Activated naive CD4-positive, alpha-beta T cell treated with anti-CD3 and anti-CD28 coated beads, Interleukin-2, amount 50 U/mL, for 72 hours (primary cell): ENCODE measurements at places on chromosomes 5 and 9. TPM values are rescaled to one million over a fixed set of nuclear protein-coding genes. Genes with fewer than 3 reads are reported as not detected.

GRCh38 chr5:102638316-102638715 lies 116.8 kb upstream of the PAM start:
- DNase-seq = no peak

LAMC3 gene
- 1.0 TPM for total RNA-seq

- DNase-seq = no peak
Measured at GRCh38 chr9:87301371-87301770, 196.3 kb upstream of the DAPK1 start.

DNA sequence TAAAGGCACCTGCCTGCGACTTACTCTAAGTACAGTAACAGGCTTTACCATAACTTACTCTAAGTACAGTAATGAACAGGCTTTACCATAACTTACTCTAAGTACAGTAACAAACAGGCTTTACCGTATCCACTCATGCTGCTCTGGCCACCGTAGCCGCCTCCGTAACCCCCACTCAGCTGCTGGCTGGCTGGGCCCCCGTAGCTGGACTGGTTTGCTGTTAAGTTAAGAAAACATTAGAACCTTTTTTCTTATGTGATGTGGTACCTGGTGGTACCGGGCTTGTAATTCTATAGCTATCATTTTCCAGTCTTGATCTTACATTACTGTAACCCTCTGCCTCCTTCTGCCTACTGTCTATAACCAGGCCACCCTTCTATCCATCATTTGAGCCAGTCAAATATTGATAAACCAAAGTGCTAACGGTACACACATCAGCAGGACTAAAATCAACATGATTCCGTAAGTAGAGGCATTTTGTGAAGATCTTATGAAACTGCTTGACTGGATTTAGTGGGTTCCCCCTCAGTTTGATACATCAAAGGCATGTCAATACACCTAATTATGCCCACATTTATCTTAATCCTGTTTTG lies 7.4 kb downstream of the HNRNPH1 start:
- DNase-seq = no peak

CER1 gene
- not detected for total RNA-seq

- DNase-seq = no peak
Measured at GRCh38 chr5:133846478-133847226, 121.8 kb downstream of the C5orf15 start.

NRG2 gene
- total RNA-seq = 0.06 TPM

DPH7 gene
- total RNA-seq = 30.1 TPM

DNA sequence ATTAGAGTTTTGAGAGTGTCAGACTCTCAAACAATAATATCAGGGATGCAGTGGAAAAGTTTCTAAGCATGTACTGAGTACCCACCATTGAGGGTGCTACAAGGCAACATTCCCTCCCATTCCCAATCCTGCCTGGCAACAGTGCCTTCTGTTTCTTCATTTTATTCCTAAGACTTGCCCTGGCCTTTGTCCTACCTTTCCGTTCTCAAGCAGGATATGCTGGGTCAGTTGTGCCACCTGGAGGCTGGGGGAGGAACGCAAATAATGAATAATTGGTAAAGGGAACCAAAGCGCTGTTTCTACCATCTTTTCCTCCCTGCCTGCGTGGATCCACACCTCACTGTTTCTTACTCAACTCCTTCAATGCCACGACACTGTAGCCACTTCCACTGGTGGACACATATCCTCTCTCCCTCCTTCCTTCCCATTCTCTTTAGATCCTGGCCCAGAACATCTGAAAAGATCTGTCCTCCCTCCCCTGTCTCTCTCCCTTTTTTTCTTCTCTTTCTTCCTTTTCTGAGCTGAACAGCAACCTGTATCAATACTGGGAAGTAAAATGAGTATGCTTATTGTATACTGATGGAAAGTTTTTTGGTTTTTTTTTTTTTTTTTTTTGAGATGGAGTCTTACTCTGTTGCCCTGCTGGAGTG lies 149.5 kb downstream of the C9orf152 start:
- no peak for DNase-seq

DNA sequence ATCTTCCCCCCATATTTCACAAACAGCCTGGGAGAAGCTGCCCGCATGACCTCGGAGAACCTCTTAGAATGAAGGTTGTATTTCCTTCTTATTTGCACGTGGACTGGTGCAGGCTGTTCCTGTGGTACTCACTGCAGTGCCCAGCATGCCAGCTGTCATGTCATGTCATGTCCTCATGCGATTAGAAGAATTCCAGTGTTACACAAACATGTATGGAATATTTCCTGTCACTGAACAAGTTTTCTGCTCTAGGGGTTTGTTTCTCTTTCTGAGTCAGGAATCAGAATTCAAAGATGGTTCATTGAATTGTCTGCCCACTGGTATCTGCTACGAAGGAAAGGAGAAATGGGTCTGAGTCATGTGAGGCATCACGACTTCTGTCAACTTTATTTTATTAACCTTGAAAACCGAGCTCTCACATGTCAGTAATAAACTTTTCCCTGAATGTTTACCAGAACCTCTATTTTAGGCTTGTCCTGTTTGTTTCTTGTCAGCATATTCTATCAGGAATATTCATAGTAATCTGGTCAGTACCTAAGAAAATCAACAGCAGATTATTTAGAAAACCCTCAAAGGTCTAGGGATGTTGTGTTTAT lies 415.6 kb downstream of the GADD45G start:
- DNase-seq = no peak

ENTREP1 gene
- total RNA-seq = not detected

REEP2 gene
- 1.3 TPM for total RNA-seq

ARID3C gene
- total RNA-seq = not detected

GRCh38 chr9:120038342-120038741 lies 541.6 kb downstream of the CDK5RAP2 start:
- DNase-seq = no peak

- DNase-seq = no peak
Measured at GRCh38 chr9:100104314-100104713, 5.3 kb downstream of the INVS start.

DNA sequence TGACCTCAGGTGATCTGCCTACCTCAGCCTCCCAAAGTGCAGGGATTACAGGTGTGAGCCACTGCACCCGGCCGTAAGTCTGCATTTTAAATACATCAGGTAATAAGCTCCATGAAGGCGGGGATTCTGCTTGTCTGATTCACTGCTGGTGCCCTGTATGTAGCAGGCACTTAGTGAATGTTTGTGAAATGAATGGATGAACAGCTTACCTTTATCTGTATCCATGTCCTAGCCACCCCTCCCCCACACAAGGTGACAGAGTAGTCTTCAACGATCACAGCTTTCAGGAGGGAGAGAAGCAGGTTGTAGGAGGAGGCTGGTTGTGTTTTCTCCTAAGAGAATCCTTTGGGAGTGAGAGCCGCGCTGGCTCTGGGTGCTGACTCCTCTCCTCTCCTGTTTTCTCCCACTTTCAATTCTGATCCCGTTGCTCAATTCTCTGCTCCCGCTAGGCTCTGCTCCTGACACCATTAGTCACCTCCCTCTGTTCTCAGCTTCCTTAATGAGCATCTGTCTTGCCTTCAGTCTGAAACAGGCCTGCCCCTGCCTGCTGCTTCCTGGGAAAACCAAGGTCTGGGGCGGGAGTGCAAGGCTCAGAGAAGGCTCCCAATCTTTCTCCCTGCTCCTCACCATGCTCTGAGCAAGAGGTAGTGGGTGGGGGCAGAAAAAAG lies 88.8 kb upstream of the CTNNA1 start:
- peak; percentile 16 for DNase-seq

- peak; percentile 35 for DNase-seq
Measured at GRCh38 chr5:1827886-1828397, 26.7 kb downstream of the NDUFS6 start.

DNA sequence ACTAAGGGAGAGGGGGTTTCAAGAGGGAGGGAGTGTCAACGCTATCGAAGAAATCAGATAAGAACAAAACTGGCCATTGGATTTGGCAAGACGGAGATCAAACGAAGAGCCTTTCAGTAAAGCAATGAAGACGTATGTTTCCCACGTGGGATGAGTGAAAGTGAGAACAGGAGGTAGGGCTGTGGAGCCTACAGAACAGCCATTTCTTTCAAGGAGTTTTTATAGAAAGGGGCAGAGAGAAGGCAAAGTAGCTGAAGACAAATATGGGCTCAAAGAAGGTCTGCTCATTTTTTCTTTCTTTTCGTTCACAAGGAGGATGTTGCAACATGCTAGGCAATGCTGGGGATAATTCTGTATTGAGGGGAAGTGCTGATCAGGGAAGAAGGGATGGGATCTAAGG lies 98.3 kb downstream of the SUSD1 start:
- DNase-seq = no peak

DNA sequence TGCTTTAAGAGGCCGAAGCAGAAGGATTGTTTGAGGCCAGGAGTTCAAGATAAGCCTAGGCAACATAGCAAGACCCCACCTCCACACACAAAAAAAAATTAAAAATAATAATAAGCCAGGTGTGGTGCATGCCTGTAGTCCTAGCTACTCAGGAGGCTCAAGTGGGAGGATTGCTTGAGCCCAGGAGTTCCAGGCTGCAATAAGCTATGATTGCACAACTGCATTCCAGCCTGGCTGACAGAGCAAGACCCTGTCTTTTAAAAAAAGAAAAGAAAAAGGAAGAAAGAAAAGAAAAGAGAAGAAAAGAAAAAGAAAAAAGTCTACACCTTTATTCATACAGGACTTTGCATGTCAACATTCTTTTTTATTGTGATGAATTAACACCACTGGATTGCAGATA lies 2125.8 kb downstream of the MAT2B start:
- no peak for DNase-seq

SPAAR gene
- not detected for total RNA-seq

TMC1 gene
- not detected for total RNA-seq

DNA sequence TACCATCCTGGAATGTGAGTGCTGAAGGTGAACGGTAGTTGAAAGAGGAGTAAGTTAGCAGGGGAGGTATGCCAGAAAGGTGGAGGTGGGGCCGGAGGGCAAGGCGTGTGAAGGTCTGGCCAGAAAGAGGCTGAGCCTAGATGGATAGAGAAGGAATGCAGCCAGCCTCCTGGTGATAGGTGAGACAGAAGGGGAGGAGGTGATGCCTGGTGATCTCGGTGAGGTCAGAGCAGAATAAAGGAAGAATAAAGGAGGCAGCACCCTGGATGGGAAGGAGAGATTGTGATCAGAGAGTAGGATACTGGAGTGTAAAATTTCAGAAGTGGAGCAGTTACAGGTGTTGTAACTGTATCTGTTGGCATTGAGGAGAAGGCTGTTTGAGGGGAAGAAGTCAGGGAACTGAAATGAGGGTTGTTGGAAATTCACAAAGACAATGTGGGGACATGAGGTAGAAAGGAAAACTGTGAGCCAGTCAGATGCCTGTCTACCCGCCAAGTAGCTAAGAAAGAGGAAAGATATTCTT lies 2.0 kb downstream of the GNG10 start:
- DNase-seq = no peak

HK3 gene
- 0.27 TPM for total RNA-seq

DNA sequence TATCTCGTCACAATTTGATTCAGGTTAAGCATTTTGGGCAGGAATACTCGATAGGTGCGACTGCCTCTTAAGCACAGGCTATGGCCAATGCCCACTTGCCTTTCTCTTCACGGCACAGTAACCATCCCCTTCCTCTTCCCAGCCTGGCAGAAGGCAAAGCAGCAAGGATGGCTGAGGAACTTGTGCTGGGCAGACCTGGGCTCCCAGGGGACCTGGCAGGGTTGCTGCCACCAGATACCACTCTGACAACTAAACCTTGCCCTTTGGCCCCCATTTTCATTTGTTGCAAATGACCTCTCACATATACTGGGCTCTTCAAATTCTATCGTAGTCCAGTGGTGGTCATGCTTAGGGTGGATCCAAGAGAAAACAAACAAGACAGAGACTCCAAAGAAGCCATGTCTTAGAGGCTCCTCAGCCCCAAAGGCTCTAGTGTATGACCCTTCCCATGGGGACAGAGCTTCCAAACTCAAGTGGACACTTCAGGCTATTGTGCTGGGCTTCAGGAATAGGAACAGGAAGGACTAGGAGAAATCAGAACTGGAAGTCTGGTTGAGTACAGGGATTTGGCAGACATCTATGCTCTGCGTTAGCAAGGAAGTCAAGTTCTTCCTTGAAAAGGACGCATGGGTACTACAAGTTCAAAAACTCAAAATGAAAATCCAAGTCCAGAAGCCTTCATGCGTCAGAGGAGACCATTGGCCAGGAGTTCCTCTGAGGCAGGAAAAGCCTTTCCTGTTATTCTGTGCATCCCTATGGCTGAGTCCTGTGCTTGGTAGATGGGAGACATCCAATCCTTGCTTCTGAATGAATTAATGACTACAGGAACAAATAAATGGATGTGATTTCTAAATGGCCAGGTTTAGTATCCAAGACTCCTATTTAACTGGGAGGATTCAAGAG lies 64.6 kb upstream of the PLPP1 start:
- no peak for DNase-seq

DNA sequence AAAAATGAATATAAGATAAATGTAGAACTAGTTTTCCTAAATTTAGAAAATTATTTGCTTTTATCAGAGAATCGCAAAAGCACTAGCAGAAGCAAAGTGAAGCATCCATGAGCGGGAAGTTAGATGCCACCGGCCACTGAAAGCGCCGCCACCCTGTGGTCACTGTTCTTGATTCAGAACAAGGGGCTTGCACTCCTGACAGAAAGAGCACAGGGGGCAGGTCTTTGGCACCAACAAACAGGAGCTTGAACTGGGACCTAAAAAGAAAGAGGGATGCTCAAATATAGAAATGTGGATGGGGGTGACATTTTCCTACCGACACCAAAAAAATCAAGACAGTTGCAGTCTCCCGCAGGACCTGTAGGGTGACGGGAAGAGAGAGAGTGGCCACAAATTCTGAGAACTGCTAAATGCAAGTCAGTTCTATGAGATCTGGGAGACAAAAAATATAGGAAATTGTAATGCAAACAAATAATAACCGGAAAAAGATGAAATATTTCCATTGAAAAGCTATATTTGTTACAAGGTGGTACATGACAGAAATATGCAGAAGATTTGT lies 144.3 kb downstream of the CDH12 start:
- no peak for DNase-seq

GRCh38 chr9:97059626-97060025 lies 20.7 kb upstream of the CTSV start:
- DNase-seq = no peak

PCDHB2 gene
- total RNA-seq = not detected

DNA sequence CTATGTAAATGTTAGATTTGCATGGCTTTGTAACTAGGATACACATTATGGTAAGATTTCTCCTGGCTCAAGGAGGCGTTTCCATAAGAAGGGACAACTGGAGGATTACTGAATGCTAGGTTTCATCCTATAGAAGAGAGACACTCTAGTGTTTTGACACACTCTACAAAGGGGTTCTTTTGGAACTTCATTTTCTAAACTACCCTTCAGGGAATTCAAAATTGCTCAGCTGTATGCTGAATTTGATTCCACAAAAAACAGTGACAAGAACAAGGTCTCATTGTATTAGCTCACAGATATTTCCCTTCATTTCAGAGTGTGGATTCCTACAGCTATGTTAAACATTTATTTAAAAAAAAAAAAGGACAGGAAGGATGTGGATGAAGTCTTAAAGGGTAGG lies 151.7 kb downstream of the PPP2R2B start:
- no peak for DNase-seq

ERGIC1 gene
- total RNA-seq = 52.9 TPM

- no peak for DNase-seq
Measured at GRCh38 chr9:123851851-123852250, 78.1 kb downstream of the DENND1A start.

BTNL3 gene
- not detected for total RNA-seq

ADAMTS12 gene
- total RNA-seq = not detected

PKD2L2 gene
- not detected for total RNA-seq
